AG04450 (cell line): ENCODE measurements at places on chromosomes 4 and X.
A peak's percentile ranks its signal among the peaks of the same experiment; 100 is the strongest.

- DNase-seq, result peak; percentile 52
These were observed 8.9 kb downstream of the ANXA3 start for GRCh38 chr4:78560296-78560963.

- DNase-seq, result no peak
These were observed 10.7 kb upstream of the HMGB3 start for GRCh38 chrX:150972450-150972849.

DNA sequence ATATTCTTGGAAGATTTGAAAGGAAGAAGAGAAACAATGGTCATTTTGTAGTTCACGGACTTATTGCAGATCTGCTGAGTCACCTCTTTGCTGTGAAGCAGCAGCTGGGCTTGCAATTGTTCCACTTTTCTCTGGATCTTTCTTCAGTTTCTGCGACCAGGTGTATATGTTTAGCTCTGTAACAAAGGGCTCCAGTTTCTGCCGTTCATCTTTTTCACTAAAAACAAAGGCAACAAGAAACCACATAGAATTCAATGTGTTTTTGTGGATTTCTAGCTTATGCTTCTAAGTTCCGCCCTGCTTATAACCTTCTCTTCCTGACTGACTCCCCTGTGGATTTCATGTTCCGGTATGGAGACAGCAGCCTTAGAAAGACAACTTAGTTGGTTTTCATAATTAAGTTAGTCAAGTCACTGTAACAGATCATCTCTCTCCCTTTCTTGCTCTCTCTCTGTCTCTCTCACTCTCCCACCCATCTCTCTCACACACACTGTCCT, 121.6 kb upstream of the EPHA5 start:
- no peak for DNase-seq

DNA sequence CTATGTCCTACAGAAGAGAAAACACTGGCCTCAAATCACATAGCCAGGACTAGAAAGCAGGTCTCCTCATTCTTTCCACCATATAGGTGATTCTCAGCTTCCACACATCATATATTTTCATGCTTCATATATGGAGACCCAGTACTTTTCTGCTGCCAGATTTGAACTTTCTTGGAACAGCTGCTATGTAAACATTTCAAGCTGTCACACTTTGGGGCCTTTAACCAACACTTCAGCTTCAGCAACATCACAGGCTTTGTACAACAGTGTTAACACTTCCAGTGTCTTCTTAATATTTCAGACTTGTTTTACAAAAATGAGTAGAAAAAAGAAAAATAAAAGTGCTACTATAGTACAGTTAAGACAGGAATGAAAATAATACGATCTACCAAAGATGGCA, 12.6 kb downstream of the SH3RF1 start:
- DNase-seq, result no peak

DNA sequence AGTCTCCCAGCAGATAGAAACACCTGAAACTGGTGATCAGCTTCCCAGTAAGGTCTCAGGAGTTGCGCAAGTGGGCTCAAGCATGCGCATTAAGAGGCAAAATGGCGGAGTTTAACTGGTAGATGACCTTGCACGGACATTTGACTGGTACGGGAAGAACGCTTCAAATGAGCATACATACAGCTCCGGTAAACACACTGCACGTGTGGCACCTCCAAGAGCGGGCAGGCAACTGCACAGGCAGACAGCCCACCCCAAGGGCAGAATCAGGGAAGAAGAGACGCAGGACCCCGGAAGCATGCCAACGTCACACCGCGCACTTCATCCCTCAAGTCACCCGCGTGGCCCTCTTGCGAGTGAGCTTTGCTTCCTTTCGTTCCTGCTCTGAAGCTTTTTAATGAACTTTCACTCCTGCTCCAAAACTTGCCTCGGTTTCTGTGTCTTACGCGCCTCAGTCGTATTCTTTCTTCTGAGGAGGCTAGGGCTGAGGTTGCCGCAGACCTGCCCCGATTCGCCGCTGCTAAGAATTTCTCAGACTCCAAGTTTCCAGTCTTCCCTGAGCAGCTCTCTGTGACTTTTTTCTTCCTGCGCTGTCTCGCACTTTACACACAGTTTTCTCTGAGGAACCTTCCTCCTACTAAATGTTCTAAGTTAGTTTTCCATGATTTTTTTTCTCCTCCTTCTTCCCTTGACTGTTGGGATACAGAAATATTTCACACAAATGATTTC, 180.7 kb upstream of the ZFP42 start:
- DNase-seq, result no peak

DNA sequence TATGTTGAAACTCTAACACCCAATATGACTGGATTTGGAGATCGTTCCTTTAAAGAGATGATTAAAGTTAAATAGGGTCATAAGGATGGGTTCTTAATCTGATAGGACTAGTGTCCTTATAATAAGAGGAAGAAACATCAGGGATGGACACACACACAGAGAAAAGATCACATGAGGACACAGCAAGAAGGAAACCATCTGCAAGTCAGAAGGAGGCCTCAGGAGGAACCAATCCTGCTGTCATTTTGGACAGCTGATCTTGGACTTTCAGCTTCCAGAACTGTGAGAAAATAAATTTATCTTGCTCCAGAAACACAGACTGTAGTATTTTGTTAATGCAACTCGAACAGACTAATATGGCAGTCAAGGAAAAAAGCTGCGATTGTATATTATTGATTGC, 631.5 kb downstream of the PCDH7 start:
- no peak for DNase-seq

DNA sequence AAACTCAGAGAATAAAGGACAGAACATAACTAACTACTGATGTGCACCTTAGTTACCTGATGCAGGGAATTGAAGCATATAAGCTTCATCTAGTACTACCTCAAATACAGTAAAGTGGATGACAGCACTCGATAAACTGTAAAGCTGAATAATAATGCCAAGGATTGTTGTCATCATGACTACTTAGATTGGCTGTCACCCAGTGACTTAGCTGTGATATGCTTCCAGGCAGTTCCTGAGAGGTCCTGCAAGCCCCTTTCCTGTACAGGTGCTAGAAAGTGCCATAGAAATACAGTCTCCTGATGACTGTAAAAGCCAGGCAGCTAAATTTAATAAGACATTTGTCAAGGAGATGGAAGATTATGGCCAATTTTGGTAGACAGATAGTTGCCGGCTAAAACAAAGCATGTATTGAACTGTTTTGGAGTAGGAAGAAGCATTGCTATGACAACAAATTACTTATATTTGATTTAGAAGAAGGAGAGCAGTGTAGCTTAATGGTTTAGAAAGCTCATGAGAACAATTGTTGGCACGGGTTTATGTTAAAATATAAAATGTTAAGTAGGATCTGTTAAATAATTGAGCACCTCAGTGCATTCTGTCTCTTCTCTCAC, 29.7 kb downstream of the TMEM164 start:
- DNase-seq, result no peak

DNA sequence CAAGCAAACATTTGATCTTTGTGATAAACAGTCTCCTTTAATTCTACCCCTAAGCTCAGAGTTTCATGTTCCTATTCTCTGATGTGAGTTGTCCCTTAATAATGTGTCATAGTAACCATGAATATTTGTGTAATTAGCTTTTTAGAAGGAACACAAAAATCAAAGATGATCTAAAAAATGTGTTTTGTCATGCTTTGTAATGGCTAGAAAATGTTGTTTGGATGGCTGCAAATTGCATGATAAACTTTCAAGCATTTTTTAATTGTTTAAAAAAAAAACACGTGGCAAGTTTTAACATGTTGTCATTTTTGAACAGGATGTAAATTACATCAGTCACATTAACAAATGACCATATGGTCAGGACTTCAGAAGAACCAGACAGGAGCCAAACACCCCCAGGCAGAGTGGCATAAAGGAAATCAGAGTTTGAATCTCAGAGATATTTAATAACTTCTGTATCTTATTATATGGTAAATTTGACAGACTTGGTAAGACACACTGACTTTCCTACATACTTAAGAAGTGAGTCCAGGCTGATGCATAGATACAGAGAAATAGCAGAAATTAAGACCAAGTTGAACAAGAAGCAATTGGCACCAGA, 223.9 kb upstream of the VEGFC start:
- no peak for DNase-seq

GRCh38 chr4:26450418-26450817, 39.9 kb downstream of the CCKAR start:
- no peak for DNase-seq

- peak; percentile 59 for DNase-seq
These were observed 92.0 kb upstream of the TNIP3 start for GRCh38 chr4:121255986-121256750.

GRCh38 chr4:124631760-124632159, 80.8 kb downstream of the ANKRD50 start:
- peak; percentile 85 for DNase-seq

DNA sequence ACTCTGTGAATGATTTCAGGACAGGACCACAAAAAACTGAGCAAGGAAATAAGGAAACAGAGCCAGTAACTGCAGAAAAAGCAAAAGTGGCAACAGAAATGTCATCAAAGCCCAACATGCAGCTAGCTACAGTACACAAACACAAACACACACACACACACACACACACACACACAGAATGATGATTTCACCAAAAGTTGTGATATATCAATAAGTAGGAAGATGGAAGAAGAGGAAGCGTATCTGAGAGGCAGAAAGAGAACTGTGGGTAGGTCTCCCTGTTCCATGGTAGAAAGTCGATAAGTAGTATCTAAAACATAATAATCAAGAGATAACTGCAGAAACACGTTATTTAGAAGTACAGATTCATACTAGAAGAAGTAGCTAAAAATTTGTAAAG, 148.3 kb downstream of the MGST2 start:
- no peak for DNase-seq

DNA sequence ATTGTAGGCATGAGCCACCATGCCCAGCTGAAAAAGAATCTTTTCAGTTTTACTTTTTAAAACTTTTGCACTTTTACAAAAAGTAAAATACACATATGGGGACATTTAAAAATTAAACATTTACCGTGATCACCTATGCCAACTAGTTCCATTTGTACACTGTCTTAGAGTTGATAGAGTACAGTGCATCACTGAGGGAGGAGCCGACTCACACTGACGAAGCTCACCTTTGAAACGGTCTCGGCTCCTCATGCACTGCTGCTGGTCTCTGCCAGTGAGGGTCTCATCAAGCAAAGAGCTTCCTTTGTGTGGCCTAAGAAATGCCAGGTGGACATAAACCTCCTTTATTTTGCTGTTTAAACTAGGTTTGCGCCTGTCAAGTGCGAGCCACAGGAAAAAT, 50.0 kb downstream of the GRK4 start:
- DNase-seq, result no peak

DNA sequence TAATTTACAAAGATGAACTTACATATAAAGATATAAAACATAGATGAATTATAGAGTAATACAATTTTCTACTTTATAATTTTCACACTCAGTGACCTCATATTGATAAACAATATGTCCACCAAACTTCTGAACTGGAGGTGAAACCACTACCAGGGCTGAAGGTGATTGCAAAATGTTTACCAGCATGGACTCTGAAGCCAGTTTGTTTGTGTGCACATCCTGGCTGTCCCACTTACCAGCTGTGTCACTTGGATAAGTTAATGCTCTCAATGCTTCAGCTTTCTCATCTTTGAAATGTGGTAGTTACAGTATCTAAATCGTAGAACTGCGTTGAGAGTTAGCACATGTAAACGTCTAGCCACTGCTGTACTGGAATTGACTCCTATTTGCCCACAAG, 392.6 kb downstream of the HNRNPD start:
- no peak for DNase-seq

- no peak for DNase-seq
These were observed 27.5 kb downstream of the NKX1-1 start for GRCh38 chr4:1378559-1379231.

- no peak for DNase-seq
These were observed 497 bp upstream of the THAP9 start for GRCh38 chr4:82900066-82900410.

DNA sequence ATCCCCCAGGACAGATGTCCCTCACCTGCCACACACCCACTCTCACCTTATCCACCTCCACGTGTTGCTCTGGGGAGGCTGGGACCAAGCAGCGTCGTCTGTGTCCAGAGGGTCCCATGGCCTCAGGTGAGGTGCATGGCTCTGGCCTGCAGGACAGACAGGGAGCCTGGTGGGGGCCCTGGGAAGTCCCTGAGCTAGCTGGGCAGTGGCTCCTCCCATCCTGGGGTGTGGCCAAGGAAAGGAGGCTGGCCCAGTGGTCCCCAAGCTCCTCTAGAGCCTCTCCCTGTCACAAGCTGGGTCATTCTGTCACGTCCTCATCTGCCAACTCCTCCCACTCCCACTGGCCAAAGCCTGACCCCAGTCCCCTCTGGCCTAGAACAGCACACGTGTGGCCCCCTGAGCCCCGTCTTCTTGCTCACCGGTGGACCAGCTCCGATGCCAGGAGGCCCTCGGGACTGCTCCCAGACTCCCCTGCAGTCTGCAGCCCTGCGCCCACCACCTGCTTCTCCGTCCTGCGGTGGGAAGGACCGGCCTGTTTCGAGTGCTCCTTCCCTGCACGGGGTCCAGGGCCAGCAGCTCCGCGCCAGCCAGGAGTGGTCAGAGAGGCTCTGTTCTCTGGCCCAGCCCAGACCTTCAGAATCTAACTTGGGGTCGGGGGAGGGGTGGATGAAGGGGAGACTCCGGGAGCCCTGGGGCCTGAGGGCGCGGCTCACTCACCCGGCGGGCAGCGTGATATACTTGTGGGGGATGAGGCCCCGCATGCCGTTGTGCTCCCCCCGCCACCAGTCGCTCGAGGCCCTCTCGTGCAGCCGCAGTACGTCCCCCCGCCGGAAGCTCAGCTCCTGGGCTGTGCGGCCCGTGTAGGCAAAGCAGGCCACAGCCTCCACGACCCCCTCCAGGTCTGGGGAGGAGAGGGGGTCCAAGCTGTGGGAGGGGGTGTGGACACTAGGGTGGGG, 4.8 kb downstream of the AVPR2 start:
- no peak for DNase-seq

DNA sequence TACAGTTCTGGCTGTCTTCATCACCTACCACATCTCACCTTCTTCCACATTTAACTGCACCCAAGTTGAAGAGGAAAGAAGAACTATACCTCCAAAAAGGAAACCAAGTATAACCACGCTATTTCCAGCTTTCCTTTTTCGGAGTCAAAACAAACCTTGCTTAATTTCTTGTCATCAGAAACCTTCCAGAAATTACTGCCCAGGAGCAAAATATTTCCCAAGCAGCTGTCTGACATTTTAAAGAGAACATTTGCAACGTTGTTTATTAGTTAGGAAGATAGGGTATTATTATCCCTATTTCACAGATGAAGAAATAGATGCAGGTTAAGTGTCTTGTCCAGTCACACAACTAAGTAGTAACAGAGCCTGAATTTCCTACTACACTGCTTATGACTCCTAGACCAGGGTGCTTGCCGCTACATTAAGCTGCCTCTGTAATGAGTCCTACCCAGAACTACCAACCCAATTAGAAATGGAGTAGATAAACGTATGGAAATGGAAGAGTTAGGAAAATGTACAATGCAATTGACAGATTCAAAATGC, 2.2 kb upstream of the ACSL4 start:
- DNase-seq, result no peak

GRCh38 chr4:4533461-4534169, 8.2 kb downstream of the STX18 start:
- DNase-seq, result no peak

GRCh38 chr4:125948021-125948420, 633.3 kb downstream of the FAT4 start:
- DNase-seq, result no peak

- no peak for DNase-seq
These were observed 298.3 kb upstream of the AGA start for GRCh38 chr4:177740563-177740962.

GRCh38 chr4:174707051-174707676, 121.9 kb downstream of the GLRA3 start:
- DNase-seq, result no peak

GRCh38 chr4:144681806-144682205, 35.9 kb downstream of the HHIP start:
- no peak for DNase-seq
